Kasumi-1 (cell line): ENCODE measurements at places on chromosomes 13 and 19.

GRCh38 chr19:48639483-48640375 lies 2.5 kb upstream of the DBP start:
- no peak for DNase-seq

DNA sequence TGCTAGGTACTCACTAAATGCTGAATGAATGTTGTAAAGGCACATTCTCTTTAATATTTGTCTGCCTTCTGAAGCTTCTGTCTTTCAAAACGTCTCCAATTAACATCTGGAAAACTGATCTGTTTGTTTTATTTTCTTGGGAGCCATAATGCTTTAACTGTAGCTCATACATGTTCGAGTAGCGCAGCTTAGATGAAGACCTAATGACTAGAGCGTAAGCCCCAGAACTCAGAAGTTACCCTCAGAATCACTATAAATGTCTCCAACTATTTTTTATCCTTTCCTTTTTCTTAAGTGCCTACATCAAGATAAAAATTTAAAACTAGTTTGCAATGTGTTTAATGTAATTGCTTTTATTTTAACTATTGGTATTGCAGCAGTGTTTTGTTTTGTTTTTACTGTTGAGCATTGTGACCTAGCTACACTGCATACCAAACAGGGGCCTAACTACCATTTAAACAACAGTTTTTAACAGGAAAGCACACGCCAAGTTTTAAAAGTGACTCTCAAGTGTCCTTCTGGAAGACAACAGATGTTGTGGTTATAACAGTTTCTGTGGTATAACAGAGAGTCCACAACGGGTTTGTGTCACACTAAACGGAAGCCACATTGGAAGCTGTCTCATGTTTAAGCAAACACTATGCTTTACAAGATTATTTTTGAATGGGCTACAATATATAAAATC lies 42.0 kb downstream of the MRPL57 start:
- peak; percentile 53 for DNase-seq

DNA sequence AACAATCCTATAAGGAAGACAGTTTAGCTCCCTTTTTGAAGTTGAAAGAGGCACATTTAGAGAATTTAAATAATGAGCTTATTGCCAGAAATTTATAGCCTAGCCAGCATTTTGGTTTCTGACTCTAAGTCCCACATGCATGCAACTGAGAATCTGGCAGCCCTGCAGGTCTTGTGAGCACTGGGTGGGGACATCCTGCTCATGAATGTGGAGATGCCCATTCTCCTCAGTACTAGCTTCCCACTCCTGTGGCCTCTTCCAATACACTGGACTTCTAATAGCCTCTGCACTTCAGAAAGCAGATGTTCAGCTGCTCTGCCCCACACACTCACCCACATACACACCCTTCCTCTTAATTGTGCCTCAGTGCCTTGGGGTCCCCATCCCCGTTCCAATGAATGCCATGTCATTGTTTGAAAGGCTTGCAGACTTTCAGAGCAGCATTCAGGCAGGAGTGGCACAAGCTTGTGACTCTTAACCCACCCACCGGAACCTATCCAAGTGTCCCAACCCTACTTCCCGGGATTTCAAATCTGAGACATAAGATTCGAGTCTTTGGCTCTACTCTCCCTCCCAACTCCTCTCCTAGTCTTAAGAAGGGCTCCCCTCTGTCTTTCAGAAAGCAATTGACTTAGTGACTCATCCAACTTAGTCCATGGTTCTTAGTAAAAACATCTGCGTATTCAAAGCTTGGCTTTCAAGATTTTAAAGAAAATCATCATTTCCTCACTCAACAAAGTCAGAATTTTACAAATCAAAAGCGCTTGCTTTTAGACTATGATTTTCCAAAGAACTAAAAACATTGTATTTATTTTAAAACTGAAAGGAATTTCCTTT lies 80.0 kb upstream of the FREM2 start:
- DNase-seq = no peak

DNA sequence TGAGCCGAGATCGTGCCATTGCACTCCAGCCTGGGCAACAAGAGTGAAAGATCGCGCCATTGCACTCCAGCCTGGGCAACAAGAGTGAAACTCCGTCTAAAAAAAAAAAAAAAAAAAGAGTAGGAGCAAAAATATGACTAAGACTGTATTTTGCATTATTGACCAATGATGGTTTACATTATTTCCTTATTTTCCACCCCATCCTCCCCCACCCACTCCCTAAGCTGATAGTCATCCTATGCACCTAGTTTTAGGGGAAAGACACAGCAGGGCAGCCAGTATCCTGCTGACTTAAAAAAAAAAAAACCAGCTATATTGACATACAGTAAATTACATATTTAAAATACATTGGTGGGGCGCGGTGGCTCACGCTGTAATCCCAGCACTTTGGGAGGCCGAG lies 25.1 kb downstream of the VAV1 start:
- no peak for DNase-seq

- DNase-seq = no peak
Measured at GRCh38 chr13:27510082-27510481, 59.7 kb upstream of the MTIF3 start.

GRCh38 chr13:114194853-114195252 lies 15.8 kb downstream of the CFAP97D2 start:
- DNase-seq = no peak

GRCh38 chr19:45086480-45086879 lies 6.5 kb upstream of the PPP1R37 start:
- DNase-seq = no peak

DNA sequence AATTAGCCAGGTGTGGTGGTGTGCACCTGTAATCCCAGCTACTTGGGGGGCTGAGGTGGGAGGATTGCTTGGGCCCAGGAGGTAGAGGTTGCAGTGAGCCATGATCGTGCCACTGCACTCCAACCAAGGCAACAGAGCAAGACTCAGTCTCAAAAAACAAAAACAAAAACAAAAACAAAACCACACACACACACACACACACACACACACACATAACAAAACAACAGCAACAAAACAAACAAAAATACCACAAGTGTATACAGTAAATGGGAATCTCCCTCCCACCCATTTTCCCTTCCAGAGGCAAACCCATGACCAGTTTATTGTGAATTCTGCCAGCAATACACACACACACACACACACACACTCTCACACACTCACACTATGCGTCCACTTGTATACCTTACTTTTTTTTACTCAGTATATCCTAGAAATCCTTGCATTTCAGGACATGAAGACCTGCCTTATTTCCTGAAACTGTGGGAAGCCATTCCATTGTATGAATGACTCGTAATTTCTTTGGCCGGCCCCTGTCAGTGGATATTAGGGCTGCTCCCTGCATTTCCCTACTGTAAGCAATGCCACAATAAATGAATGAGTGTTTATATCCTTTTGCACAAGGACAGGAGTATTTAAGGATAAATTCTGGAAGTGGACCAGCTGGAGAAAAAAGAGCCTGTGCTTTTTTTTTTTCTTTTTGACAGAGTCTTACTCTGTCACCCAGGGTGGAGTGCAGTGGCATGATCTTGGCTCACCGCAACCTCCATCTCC lies 6.9 kb upstream of the PLEKHF1 start:
- no peak for DNase-seq

- no peak for DNase-seq
Measured at GRCh38 chr19:42402376-42403116, 12.4 kb upstream of the CNFN start.

- peak; percentile 16 for DNase-seq
Measured at GRCh38 chr19:8552810-8553209, 24.4 kb downstream of the MYO1F start.

DNA sequence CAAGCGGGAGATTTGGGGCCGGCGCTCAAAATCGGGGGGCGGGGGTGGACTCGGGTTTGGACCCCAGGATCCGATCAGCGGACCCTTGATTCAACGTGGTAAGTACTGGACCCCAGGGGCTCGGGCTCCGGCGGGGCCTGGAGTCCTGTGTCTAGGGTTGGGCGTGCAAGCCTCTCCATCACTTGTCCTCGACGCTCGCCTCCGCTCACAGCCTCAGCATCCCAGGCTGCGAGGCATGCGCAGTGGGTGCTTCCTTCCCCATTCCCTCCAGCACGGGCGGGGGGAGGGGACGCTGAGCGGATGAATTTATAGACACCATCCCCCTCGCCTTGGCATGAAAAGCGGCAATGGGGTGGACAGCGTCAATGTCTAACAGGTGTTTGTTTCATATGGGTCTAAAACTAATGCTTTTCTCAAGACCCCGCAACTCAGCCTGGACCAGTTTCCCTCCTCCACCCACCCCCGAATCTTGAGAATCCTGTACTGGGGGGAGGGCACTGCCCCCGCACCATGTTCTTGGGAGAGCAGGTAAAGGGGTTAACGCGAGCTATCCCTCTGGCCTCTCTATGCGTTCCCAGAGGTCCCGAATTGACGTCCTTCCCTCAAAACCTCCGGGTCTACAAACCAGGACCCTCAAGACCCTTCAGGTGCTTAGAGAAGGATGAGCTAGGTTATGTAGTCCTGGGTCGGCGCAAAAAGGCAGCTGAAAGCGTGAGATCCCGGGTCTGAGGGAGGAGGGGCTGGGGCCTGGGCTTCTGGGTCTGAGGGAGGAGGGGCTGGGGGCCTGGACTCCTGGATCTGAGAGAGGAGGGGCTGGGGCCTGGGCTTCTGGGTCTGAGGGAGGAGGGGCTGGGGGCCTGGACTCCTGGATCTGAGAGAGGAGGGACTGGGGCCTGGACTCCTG lies 579 bp downstream of the CPT1C start:
- DNase-seq = no peak

DNA sequence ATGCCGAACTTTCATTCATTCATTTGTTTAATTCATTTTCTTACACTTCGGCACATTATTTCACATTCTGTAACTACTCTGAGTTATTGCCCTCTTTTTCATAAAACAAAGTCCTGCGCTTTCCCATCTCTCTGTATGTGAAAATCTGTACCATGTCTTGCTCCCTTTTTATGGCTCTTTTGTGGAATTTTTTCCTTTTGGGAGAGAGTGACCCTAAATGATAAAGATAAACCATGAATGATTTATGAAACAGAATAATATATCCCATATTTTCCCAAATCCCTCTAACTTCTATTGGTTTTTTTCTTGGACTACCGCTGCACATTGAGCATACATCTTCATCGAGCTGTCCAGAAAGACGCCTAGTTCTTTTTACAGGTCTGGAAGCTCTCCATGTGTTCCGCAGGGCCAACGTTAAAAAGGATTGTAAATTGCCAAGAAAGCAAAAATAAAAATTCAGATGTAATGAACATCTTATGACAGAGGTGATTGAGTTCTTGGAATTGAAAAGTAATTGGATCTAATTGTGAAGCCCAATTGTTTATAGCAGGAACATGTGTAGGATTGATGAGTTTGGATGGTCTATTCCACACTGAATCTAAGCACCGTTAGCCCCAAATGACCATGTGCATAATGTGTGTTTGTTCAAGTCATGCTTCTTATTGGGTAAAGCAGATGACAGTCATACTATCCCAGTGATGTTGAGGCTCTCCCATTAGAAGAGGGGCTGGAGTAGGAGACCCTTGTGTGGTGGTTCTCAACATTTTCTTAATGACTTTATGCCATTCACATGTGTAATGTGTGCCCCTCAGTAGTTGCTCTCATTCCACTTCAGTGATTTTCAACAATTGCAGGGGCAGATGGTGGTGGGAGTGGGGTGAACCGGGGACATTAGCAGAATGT lies 378.9 kb downstream of the DLEU7 start:
- no peak for DNase-seq

DNA sequence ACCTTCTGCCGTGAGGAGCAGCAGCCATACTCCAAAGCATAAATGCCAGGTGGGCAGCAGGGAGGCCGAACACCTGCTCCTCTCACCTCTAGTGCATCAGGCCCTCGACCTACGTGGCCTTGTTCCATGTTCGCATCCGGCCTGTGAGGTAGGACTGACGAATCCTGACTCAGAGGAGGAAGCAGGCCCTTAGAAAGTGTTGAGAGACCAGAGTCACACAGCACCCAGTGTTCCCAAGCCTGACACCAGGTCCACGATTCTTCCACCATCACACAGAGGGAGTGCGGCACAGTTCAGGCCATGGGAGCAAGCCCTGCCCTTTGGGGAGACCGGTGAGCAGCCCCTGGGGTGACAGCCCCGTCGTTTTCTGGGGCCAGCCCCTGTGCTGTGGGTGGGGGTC lies 14.7 kb downstream of the ATP12A start:
- DNase-seq = no peak

DNA sequence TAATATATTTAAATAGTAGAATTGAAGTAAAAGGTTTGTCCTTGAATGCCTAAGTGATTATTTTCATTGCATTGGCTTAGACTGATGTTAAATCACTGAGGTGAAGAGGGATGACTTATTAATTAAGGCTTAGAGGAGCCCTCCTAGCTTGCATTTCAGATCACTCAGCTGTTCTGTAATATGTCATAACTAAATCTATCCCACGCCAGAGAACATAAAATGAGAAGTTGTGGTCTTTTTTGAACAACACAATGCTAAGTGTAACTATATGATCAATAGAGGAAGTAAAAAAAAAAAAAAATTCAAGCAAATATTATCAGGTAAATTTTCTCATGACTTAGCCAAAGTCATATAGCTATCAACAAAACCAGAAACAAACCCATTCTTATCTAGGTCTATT lies 752.2 kb downstream of the GPC5 start:
- DNase-seq = no peak

DNA sequence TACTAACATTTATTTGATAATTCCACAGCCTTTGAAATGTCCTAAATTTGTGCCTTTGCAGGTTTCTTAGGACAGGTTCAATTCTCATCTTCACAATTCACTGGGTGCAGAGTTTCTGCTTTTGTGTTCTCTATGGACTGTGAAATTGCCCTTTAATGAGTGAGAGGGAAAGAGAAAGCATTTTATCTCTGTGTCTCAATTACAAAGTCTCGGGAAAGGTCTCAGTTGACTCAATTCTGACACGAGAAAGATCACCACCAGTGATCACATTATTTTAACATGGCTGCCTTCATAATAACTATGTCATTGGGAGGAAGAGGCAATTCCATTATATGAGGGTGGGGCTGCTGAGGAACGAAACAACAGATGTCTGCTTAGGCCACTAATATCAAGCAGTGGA lies 26.2 kb upstream of the LRCH1 start:
- DNase-seq = no peak

- no peak for DNase-seq
Measured at GRCh38 chr13:103941506-103942140, 875.4 kb upstream of the SLC10A2 start.
